ENCODE measurements at places on chromosomes 5 and 9.

GRCh38 chr5:74538206-74538661, 102.3 kb downstream of the ENC1 start:
- no peak for DNase-seq

DNA sequence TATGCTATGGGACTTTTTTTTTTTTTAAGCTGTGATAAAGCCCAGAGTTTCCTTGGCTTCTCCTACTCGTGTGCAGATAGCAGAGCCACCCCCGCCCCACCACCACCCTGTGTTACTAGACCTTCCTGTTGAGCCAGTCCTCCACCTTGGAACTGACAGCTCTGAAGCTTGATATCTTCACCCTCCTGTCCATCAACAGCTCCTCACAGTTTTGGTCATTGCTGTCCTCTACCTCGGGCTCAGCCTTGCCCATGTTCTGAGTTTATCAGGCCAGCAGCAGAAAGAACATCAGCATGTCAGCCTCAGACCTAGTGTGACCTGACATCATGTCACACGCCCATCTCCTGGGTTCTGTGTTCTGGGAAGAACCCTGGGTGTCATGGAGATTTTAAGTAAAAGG, 167.1 kb upstream of the RAI14 start:
- DNase-seq, result no peak

DNA sequence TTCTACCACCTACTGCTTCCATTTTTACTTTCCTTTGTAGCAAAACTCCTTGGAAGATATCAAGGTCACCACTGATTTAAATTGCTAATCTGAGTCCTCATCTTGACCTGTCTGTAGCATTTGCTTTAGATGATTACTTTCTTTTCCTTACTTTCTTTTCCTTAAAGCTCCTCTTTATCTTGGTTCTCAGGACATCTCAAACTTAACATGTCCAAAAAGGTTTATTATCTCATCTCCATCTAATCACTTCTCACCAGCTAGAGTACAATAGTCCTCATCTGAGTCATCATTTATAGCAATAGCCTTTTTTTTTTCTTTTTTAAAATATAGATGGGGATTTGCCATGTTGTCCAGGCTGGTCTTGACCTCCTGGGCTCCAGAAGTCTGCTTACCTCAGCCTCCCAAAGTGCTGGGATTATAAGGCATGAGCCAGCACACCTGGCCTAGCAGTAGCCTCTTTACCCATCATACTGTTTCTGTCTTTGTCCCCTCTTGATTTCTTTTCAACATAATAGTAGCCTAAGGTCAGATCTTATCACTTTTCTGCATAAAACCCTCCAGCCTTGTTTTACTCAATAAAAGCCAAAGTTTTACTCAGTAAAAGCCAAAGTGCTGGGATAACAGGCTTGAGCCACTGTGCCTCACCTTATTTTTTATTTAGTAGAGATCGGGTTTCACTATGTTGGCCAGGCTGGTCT, 32.9 kb upstream of the GPR21 start:
- no peak for DNase-seq

GRCh38 chr5:68592351-68592750, 376.8 kb downstream of the PIK3R1 start:
- no peak for DNase-seq

DNA sequence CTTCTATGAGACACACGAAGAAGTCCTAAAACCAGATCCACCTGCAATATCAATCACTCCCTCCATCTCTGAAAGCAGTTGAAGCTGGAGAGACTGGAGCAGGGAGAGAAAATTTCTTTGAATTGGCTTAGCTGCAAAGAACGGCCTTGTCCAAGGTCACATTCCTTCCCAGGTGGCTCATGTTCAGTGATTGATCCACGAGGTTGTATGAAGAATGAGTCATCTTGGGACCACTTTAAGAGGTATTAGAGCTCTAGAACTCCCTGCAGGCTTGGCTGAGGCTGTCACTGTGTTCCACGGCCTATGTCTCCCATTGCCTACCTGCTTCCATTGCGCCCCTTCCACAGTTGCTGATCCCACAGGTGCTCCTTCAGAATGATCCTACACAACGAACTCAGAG, 68.2 kb downstream of the HMHB1 start:
- DNase-seq, result no peak

- no peak for DNase-seq
Measured at GRCh38 chr9:91239367-91240111, 122.2 kb downstream of the AUH start.

GRCh38 chr5:119368238-119368630, 12.4 kb downstream of the TNFAIP8 start:
- DNase-seq, result no peak

DNA sequence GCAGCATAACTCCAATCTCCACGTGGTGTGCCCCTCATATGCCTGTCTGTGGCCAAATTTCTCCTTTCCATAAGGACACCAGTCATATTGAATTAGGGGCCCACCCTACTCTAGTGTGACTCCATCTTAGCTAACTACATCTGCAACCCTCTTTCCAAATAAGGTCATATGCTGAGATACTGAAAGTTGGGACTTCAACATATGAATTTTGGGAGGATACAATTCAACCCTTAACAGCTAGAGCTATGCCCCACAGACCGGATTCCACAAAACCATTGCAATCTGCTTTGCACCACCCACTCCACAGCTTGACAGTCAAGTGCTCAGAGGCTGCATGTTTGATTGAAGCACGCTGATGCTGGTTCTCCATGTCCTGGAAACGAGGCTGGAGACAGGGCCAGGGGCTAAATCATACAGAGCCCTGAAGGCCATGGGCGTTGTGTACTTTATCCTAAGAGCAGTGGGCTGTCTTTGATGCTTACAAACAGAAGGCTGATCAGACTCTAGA, 122.8 kb downstream of the MTX3 start:
- DNase-seq, result no peak

- no peak for DNase-seq
Measured at GRCh38 chr5:62592558-62592957, 13.9 kb downstream of the LRRC70 start.

DNA sequence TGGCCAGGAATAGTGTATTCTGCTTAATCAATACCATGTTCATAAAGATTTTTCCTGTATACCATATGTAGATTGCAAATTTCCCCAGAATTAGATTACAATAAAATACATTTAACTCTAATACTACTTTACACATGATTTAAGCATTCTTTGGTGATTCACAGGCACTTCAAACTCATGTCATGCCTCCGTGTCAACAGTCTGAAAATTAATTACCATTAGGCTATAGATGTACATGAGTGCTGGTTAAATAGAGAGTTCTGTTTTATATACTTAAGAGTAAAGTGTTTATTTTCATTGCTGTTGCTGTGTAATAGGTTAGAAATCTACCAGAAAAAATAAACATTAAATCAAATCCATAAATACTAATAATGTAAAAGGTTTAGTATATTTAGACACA, 159.8 kb downstream of the ZSWIM6 start:
- DNase-seq, result no peak

DNA sequence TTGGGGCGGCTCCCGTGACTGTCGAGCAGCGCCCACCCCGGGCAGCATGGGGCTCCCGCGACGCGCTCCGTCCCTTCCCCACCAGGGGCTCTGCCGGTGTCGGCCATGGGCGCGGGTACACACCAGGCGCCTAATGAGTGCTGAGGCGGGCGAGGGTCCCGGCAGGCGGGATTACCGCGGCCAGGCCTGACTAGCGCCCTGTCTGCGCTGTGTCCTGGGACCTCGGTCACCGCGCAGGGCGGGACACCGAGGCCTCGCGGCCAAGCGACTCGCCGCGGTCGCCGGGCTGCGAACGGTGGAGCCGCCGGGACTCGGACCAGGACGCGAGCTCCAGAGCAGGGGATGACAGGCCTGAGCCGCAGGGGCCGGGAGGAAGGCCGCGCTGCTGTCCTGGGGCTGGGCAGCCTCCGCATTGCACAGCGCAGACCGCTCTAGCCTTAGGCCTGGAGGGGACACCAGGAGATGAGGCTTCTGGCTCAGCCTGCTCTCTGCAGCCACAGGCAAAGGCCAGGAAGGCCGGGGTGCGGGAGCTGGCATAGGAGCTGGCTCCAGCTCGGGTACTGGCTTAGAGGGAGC, 14.1 kb downstream of the LCN10 start:
- DNase-seq, result no peak

- DNase-seq, result no peak
Measured at GRCh38 chr9:69577123-69577522, 95.0 kb downstream of the APBA1 start.

DNA sequence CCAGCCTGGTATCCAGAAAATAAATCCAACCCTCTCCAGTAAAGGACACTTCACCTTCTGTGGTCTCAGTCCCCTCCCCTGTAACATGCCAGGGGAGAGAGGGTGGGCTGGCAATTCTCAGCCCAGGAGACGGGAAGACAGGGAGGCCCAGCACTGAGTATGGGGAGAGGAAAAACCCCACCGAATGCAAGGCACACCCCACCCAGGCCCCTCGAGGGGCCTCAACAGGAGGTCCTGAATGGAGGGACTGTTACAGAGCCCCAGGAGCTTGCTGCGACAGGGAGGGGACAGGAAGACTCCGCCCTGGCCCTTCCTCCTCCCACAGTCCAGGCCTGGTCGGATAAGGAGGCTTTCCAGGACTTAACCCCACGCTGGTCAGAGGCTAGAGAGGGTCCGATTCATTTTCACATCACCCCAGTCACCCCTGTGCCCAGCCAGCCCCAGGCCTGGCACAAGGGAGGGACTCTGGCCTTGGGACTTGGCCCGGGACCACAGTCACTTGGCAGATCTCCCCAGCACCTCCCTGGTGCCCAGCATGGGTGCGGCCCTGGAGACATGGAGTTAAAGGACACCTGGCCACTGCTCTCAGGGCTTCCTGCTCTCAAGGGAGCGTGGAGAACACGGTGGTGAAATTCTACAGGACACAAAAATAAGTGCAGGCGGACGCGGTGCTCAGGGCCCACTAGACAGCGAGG, 44.9 kb upstream of the STXBP1 start:
- no peak for DNase-seq

- DNase-seq, result no peak
Measured at GRCh38 chr5:150142185-150142958, 13.3 kb downstream of the PDGFRB start.

GRCh38 chr5:152547202-152547601, 142.1 kb upstream of the NMUR2 start:
- DNase-seq, result no peak
